Regular cardiac myocyte (primary cell): ENCODE measurements at places on chromosomes 11 and 22. TPM values are rescaled to one million over a fixed set of nuclear protein-coding genes. Genes with fewer than 3 reads are reported as not detected.

Gene HBE1
- total RNA-seq, result not detected in 2 replicates

Gene RPUSD4
- total RNA-seq, result 22.0 and 22.4 TPM in 2 replicates

Gene PELI3
- total RNA-seq, result 6.7 and 18.6 TPM in 2 replicates

Gene CLTCL1
- total RNA-seq, result 10.2 and 15.2 TPM in 2 replicates

Gene NAALAD2
- total RNA-seq, result 0.58 and 0.85 TPM in 2 replicates

Gene GGT5
- total RNA-seq, result 7.1 and 9.9 TPM in 2 replicates

Gene NPAT
- total RNA-seq, result 10.2 and 11.8 TPM in 2 replicates

Gene PKNOX2
- total RNA-seq, result 0.38 and 3.1 TPM in 2 replicates

Gene ANGPTL5
- total RNA-seq, result under 0.01 and 0.28 TPM in 2 replicates

Gene VWCE
- 0.19 and 4.2 TPM in 2 replicates for total RNA-seq

Gene NXPE4
- total RNA-seq, result not detected in 2 replicates

Gene RASD2
- total RNA-seq, result 0.19 and 0.56 TPM in 2 replicates

Gene MTMR2
- 46.5 and 57.3 TPM in 2 replicates for total RNA-seq

Gene SOX6
- total RNA-seq, result 0.28 and 0.38 TPM in 2 replicates

Gene CD6
- total RNA-seq, result not detected in 2 replicates

Gene MS4A4A
- total RNA-seq, result not detected in 2 replicates

Gene TTC28
- 11.1 and 20.3 TPM in 2 replicates for total RNA-seq

Gene HSD17B12
- total RNA-seq, result 72.9 and 78.1 TPM in 2 replicates

Gene PHLDA2
- total RNA-seq, result 2.8 and 16.1 TPM in 2 replicates

Gene CDC42EP1
- total RNA-seq, result 9.6 and 9.8 TPM in 2 replicates

Gene TRIM66
- total RNA-seq, result 3.5 and 9.6 TPM in 2 replicates

Gene ADAMTS8
- total RNA-seq, result 0.19 and 0.28 TPM in 2 replicates

Gene SVIP
- total RNA-seq, result 4.5 and 40.3 TPM in 2 replicates

Gene OR8G5
- not detected in 2 replicates for total RNA-seq

Gene KIRREL3
- total RNA-seq, result 5.4 and 8.5 TPM in 2 replicates

Gene CCDC188
- 0.38 and 0.56 TPM in 2 replicates for total RNA-seq

Gene RIBC2
- total RNA-seq, result 0.28 and 3.1 TPM in 2 replicates

Gene AP1B1
- 39.7 and 67.7 TPM in 2 replicates for total RNA-seq

Gene C22orf42
- total RNA-seq, result not detected in 2 replicates

Gene SMIM38
- total RNA-seq, result under 0.01 and 0.85 TPM in 2 replicates

Gene SLC22A9
- total RNA-seq, result not detected in 2 replicates

Gene THRSP
- total RNA-seq, result not detected in 2 replicates

Gene OR6T1
- not detected in 2 replicates for total RNA-seq

Gene MFRP
- total RNA-seq, result under 0.01 TPM in 1 of 2 replicates, not detected in the other

Gene FOSL1
- 17.5 and 28.6 TPM in 2 replicates for total RNA-seq

Gene KCTD14
- total RNA-seq, result 0.56 and 1.9 TPM in 2 replicates

Gene LRFN4
- 11.6 and 19.2 TPM in 2 replicates for total RNA-seq

Gene PANX2
- total RNA-seq, result 0.19 and 0.56 TPM in 2 replicates

Gene KIF18A
- total RNA-seq, result 6.5 and 29.1 TPM in 2 replicates

Gene ELFN2
- total RNA-seq, result under 0.01 TPM in 1 of 2 replicates, not detected in the other

Gene TRIM29
- total RNA-seq, result not detected in 2 replicates

Gene PHF21A
- total RNA-seq, result 8.6 and 20.0 TPM in 2 replicates

Gene CARS1
- 65.1 and 70.0 TPM in 2 replicates for total RNA-seq
